ENCODE measurements at places on chromosomes 1 and 21. TPM values are rescaled to one million over a fixed set of nuclear protein-coding genes. Genes with fewer than 3 reads are reported as not detected.

GRCh38 chr21:42272984-42273600, 42.1 kb downstream of the TFF3 start:
- no peak for DNase-seq

- DNase-seq = no peak
These were observed 16.1 kb upstream of the IFFO2 start for GRCh38 chr1:18972531-18972930.

DNA sequence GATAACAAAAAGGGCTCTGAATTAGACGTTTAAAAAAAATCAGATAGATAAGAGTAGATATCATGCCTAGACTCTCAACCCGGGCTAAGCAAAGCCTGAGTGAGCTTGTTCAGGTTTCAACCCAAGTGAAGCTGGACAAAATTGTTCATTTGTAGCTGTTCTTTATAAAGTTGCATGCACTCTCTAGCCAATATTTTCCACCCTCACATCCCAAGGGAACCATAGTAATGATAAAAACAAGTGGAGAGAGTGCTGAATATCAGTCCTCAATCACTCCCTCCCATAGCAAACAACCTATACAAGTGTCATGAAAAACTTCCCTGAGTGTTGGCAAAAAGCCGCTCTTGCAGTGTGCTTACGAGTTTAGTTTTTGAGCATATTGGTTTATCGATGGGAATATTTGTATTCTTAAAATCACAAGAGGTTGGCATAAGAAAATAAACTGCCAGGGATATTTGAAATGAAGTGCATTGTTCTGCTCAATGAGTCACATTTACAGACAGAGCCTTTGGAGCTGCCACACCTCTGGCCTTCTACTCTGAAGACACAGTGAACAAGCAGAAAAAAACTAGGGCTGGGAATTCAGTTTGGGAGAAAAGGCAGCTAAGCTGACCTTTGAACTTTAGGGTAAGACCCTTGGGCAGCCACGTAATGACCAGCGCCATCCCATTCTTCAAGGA, 2.2 kb upstream of the CLCA2 start:
- no peak for DNase-seq

DNA sequence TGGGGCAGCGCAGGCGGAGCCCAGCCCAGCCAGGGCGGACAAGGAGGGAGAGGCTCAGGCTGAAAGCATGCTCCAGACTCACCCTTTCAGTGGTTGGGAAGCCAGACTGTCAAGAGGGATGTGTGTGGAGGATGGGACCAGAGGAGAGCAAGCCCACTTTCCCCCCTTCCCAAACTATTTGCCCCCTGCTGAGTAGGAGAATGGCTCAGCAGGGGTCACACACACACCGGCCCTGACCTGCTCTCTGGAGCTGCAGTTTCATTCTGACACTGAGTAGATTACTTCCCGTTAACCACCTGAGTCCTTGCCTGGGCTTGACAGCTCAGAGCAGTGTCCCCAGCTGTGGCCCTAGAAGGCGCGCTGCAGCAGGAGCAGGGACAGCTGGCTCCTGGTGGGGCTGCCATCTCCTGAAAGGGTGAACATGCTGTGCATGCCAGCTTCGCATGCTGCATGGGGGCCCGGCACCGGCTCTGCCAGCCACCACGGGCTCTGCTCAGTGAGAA, 51.6 kb upstream of the CNTN2 start:
- DNase-seq = no peak

GRCh38 chr1:173122344-173122935, 71.7 kb upstream of the TNFSF18 start:
- no peak for DNase-seq

DNA sequence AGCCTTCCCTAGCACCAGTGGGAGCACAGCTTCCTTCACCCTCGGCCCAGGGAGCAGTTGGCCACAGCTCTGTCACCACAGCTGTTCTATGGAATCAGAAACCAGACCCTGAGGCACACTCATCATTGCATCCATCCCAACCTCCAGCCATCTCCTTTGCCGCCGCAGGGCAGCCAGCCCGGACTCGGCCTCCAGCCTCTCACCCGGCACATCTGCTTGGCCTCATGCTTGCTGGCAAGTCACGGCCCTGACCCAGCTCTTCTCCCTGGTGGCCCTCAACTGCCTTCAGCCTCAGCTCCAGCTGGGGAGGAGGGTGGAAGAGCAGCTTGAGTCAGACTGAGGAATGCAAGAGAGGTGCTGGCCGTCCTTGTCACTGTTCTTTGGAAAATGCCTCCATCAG, 59.8 kb downstream of the TOR1AIP2 start:
- no peak for DNase-seq

DNA sequence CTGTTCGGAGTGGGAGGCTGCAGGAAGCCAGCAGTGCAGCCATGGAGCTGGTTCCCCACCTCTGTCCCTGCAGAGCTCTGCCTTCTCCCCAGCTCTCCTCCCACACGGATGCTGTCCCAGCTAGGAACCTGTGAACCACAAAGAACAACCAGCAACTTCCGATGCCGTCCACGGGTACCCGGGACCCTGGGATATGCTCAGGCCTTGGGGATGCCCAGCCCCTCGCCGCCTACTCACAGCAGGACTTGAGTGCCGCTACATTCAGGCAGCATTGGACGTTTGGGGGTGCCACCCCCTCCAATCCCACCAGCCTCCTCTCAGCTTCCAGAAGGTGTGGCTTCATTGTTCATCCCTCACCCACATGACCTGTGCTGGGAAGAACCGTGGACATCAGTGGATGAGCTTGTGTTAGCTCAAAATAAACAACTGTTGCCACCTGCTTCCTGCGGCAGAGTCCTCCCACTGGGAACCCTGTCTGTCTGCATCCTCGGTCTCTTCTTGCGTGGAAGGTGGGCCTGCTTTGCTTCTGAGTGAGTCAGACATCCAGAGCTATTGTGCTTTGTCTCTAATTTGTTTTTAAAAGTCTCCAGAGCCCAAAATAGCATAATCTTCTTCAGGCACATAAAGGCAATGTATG, 20.1 kb upstream of the AJAP1 start:
- DNase-seq = no peak

GRCh38 chr1:22247527-22248245, 104.8 kb upstream of the WNT4 start:
- no peak for DNase-seq

GRCh38 chr21:32728456-32728839, 635 bp upstream of the SYNJ1 start:
- DNase-seq = no peak

DNA sequence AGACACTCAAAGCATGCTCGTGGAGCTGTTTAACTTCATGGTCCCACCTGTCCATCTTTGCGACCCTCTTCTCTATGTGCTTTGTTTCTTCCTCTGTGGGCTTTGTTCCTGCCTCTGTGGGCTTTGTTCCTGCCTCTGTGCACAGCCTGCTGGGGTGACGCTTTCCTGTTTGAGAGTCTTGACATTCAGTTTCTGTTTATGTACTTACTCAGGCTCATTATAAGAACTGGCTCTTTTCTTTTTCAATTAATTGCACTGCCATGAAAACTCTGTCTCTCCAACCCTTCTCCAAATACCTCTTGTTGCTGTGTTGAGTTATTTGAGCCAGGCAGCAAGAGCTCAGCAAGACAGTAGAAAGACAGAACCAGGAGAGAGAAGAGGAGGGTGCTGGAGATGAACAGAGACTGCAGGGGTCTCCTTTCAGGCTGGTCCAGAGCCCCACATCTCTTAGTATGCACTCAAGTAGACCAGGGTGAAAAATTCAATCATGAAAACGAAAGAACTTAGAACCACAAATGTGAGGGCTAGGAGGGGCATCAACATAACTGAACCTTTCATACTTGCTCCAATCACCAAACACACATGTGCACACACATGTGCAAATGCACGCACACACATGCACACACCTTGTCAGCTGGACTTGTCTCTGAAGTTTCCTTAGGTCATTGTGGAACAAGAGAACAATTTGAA, 88.3 kb upstream of the SGIP1 start:
- DNase-seq = no peak

DNA sequence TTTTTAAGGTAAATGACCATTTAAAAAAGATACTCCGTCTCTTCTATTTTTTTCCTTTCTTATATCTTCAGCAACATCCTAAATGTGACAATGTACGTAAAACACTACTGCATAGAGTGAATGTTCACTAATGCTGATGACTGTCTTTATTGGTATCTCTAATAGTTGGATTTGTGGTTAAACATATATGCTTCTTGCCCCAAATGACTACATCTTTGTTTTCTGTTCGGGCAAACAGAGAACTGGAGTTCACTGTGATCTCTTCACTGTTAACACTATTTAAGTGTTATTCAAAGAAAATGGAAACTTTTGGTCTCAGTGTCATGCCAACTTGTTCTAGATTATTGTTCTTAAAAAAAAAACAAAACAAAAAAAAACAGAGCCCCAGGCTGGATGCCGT, 109.4 kb downstream of the KIF26B start:
- DNase-seq = no peak

DNA sequence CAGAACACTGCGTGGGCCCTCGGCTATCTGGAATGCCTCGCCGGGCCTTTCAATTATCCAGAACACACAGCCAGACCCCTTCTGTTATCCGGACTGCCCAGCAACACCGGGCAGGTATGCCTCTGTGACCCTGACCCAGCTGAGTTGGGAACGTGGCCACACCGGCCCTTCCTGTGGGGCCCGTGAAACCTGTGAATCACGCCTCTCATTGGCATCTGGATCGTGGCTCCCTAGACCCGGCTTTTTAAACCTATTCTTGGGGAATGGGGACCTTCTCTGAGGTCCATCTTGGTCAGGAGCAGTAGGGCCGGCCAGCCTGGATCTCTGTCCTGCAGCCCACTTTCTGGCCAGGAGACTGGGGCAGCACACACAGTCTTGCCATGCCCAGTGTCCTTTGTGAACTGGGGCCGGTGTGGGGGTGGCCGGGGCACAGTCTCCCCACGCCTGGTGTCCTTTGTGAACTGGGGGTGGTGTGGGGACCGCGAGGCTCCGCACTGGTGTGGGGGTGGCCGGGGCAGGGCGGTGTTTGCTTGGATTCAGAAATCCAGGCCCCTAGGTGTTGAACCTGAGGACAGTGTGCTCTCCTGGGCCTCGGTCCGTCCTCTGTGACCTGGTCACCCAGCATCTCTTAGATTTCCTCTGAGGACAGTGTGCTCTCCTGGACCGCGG, 11.1 kb downstream of the COL18A1 start:
- no peak for DNase-seq

GRCh38 chr1:208343226-208343625, 99.0 kb upstream of the PLXNA2 start:
- DNase-seq = no peak

DNA sequence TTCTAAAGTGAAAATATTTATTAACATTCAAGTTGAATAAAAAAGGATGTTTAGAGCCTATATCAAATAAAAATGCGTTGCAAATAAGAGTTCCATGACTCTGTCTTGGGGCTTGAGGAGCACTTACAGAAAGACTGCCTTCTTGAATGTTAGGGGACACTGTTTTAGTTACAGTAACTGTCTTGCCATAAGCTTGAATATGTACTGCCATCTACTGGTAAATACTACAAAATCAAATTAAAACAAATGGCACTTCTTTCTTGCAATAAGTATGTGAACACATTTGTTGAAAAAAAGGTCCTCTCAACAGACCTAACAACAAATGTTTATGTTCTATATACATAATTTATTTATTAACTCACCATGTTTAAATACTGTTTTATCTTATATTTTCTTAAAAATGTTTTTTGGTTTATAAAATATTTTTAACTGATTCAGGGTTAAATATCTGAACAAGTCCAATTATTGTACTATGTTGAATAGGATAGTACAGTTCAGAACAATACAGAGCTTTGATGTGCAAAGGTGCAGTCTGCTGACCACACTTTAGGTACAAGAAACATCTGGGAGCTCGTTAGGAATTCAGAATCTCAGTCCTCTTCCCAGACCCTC, 199.5 kb downstream of the LRRIQ3 start:
- DNase-seq = peak; percentile 40

DNA sequence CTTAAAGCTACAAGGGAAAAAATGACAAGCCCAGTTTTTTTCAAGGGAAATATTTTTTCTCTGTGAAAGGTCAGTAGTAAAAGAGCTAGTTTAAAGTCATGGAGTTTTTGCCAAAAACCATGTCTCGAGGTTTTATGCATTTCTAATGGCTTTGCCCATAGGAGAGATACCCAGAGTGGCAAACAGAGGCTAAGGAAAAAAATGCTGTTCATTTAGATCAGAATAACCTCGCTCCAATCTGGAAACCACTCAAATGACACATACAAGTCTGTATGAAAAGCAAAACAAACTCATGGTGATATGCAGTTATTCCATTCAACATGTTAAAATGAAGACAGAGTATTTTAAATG, 36.9 kb upstream of the EDEM3 start:
- no peak for DNase-seq

GRCh38 chr1:214678386-214678785, 75.4 kb downstream of the CENPF start:
- DNase-seq = no peak

DNA sequence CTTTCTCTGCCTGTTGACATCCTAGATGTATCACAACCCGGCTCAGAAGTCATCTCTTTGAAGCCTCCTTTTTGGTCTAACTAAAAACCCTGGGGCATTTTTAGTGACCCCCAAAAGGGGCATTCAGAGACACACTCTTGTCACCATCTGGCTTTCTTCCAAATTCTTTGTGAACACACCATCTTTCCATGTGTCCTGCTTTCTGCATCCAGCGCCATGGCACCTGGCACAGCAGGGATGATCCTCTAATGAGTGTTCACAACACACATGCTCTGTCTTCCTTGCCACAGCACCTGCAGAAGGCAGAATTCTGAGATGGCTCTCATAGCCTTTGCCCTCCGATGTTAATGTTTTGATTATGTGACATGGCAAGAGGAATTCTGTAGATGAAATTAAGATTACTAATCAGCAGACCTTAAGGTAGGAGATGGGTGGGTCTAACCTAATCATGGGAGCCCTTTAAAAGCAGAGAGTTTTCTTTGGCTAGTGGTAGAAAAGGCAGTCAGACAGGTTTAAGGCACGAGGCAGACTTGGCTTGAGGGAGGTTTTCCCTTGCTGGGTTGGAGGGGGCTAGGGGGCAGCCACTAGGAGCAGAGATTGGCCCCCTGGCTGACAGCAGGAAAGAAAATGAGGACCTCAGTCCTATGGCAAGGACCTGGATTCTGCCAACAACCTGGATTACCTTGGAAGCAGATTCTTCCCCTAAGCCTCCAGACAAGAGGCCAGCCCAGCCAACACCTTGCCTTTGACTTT, 4.9 kb upstream of the TMEM61 start:
- DNase-seq = peak; percentile 22

Gene HEYL
- total RNA-seq = 32.8 TPM

Gene GBP6
- total RNA-seq = not detected

Gene ARHGEF10L
- 91.9 TPM for total RNA-seq

Gene SPATA46
- total RNA-seq = not detected

Gene BARHL2
- total RNA-seq = not detected

Gene HES4
- 32.0 TPM for total RNA-seq

Gene HSD11B1
- total RNA-seq = 1.8 TPM

Gene AMPD1
- total RNA-seq = 1.5 TPM

Gene CLCA4
- 0.13 TPM for total RNA-seq
